Kasumi-1 (cell line): ENCODE measurements at places on chromosomes 13 and 19.
A peak's percentile ranks its signal among the peaks of the same experiment; 100 is the strongest.

DNA sequence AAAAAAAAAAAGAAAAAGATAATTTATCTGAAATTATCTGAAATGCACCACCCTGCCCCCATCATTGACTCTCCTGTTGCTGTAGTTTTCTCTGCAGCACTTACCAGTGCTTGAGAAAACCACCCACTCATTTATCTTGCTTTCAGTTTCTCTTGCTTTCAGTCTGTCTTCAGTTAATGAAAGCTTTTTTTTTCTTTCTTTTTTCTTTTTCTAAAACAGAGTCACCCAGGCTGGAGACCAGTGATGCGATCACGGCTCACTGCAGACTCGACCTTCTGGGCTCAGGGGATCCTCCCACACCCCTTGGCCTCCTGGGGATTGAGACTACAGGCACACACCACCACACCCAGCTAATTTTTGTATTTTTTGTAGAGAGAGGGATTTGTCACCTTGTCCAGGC, 4.3 kb upstream of the ACP5 start:
- DNase-seq: no peak

- DNase-seq: no peak
These were observed 22.6 kb downstream of the GAS6 start for GRCh38 chr13:113841353-113841650.

DNA sequence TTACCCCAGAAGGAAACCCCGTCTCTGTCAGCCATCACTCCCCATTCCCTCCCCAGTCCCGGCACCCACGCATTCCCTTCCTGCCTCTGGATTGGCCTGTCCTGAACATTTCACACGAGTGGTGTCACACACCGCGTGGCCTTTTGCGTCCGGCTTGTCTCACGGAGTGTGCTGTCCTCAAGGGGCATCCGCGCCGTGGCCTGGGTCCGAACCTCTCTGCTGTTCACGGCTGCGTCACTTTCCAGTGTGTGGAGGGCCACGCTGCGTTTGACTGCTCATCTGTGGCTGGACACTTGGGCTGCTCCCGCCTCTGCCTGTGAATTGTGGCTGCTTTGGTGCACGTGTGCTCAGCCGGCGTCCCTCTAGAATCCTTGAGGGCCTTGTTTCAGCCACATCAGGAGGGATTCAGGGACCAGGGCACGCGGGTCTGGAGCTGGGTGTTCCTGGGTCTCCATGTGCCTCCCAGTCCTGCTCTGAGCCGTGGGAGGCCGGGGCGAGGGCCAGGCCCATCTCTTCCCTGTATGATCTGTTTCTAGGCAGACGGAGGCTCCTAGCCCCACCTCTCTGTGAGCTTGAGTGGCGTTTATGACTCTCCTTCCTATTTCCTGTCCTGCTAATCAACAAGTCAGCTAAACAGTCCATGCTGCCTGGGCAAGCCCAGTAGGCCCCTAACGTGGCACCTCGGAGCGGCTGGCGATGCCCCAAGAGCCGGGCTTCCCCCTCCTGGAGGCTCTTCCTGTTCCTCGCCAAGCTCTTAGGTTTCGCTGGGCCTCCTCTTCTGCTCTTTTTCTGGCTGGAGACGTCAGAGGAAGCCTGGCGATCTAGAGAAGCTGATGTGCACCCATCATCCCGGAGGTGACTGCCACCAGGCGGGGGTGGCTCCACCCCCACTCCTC, 8.1 kb downstream of the STK11 start:
- DNase-seq: peak; percentile 87

- no peak for DNase-seq
These were observed 39.1 kb downstream of the TRPM4 start for GRCh38 chr19:49196527-49197240.

GRCh38 chr13:92460479-92460878, 766.1 kb upstream of the GPC6 start:
- no peak for DNase-seq

- DNase-seq: no peak
These were observed 1.9 kb upstream of the SLITRK1 start for GRCh38 chr13:83884141-83884540.

GRCh38 chr13:39406688-39407087, 196.3 kb downstream of the LHFPL6 start:
- no peak for DNase-seq

DNA sequence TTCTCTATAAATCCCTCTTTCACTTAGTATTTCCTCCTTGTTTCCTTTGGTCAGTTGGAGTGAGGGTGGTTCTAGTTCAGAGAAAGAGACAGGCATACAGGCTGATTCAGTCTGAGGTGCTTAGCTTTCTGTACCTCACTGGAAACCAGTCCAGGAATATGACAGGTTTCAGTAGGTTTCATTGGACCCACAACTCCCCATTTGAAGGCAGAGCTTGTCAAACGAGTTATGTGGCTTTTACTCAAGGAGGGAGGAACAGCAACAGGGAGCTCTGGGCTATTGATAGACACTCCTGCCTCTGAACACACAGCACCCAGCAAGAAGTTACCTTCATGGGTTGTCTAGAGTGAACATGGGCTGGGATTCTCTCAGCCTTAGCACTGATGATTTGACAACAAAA, 14.5 kb downstream of the ACTN4 start:
- no peak for DNase-seq

- DNase-seq: no peak
These were observed 33.9 kb upstream of the FLT1 start for GRCh38 chr13:28528848-28529247.
